GM19239 (cell line): ENCODE measurements at places on chromosomes 1 and 21.

- DNase-seq = no peak
These were observed 14.8 kb downstream of the DCST2 start for GRCh38 chr1:155018617-155019348.

DNA sequence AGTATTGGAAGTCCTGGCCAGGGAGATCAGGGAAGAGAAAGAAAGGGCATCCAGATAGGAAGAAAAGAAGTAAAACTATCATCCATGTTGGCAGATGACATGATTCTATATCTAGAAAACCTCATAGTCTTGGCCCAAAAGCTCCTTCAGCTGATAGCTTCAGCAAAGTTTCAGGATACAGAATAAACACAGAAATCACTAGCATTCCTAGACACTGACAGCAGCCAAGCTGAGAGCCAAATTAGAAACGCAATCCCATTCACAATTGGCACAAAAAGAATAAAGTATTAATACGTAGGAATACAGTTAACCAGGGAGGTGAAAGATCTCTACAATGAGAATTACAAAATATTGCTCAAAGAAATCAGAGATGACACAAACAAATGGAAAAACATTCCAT lies 44.6 kb downstream of the ZFYVE9 start:
- no peak for DNase-seq

DNA sequence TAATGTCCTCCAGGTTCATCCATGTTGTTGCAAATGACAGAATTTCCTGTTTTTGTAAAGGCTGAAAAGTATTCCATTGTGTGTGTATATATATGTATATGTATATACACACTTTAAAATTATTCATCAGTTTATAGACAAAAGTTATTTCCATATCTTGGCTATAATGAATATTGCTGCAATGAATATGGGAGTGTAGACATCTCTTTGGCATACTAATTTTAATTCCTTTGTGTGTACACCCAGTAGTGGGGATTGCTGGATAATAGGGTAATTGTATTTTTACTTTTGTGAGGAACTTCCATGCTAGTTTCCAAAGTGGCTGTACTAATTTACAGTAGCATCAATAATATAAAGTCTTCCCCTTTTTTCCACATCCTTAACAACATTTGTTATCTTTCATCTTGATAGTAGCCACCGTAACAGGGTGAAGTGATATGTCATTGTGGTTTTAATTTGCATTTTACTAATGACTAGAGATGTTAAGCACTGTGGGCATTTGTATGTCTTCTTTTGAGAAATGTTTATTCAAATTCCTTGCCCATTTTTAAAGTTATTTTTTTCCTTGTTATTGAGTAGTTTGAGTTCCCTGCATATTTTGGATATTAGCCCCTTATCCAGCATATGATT lies 243.0 kb downstream of the PDE4B start:
- no peak for DNase-seq

- DNase-seq = no peak
These were observed 80.1 kb downstream of the DISP3 start for GRCh38 chr1:11558871-11559590.
